ENCODE measurements at places on chromosomes 1 and 21.

DNA sequence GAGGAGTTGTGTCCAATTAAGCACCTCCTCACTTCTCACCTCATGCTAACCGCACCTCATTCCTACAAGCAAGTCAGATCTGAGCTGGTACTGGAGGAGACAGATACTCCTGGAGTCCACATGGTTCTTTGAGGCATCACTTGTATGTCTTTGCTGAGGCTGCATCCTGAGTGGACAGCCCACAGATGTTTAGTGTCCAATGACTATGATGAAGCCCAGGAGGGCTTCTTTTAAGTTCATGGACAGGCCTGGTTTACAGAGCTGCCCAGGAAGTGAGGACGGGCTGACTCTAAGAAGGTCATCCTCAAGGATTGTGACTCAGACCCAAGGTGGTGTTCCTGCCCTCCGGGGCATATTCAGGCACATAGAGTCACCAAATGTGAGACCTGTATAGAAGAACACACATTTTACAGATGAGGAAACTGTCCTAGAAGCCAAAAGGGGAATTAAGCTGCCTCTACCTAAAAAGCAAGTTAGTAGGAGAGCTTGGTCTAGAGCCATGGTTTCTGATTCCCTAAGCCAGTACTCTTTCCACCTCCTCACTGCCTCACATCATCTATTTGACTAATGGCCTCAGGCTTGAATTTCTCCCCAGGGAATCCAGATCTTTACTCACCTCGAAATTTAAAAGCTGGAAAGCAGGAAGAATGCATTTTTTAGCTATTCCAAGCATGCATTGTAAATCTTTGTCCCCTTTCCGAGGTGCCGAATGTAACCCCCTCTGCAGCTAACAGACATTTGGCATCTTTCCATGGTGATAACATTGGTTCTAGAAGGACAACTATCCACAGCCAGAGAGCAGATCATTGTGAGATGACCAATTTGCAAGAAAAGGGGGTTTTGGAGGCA, 228.1 kb downstream of the OMA1 start:
- peaks cover 2% of the 10 kb centered on the region for H3K27me3 ChIP-seq
- H3K4me1 ChIP-seq: peaks cover 8% of the 10 kb centered on the region
- peaks cover 3% of the 10 kb centered on the region for H3K36me3 ChIP-seq
- peak overlapping the region; percentile 64 for H3K27ac ChIP-seq
- no peak overlapping the region for H3K4me3 ChIP-seq

GRCh38 chr1:179016706-179017382, 8.8 kb upstream of the FAM20B start:
- H3K36me3 ChIP-seq: no peaks in the 10 kb centered on the region
- H3K27me3 ChIP-seq: peaks cover 23% of the 10 kb centered on the region
- H3K27ac ChIP-seq: no peak overlapping the region
- no peak overlapping the region for H3K4me3 ChIP-seq

- peaks cover 55% of the 10 kb centered on the region for H3K4me1 ChIP-seq
- H3K4me3 ChIP-seq: peak overlapping the region; percentile 94
- H3K36me3 ChIP-seq: peaks cover 57% of the 10 kb centered on the region
- peaks cover 4% of the 10 kb centered on the region for H3K27me3 ChIP-seq
- DNase-seq: no peak
These were observed 1.2 kb downstream of the GAS5 start for GRCh38 chr1:173866413-173867115.

- no peak for DNase-seq
- H3K36me3 ChIP-seq: peaks cover 48% of the 10 kb centered on the region
- H3K4me3 ChIP-seq: peak overlapping the region; percentile 97
- no peak overlapping the region for H3K27ac ChIP-seq
- peaks cover 46% of the 10 kb centered on the region for H3K4me1 ChIP-seq
These were observed 1.7 kb upstream of the CCNL2 start for GRCh38 chr1:1400576-1401456.

- peaks cover 27% of the 10 kb centered on the region for H3K36me3 ChIP-seq
- H3K27ac ChIP-seq: no peak overlapping the region
- peaks cover 18% of the 10 kb centered on the region for H3K27me3 ChIP-seq
- no peak for DNase-seq
- peaks cover 33% of the 10 kb centered on the region for H3K4me1 ChIP-seq
- H3K4me3 ChIP-seq: no peak overlapping the region
These were observed 5.2 kb downstream of the BCAR3 start for GRCh38 chr1:93676427-93676826.

GRCh38 chr1:5722635-5723164, 269.5 kb downstream of the NPHP4 start:
- H3K4me1 ChIP-seq: peaks cover 24% of the 10 kb centered on the region
- no peaks in the 10 kb centered on the region for H3K36me3 ChIP-seq
- DNase-seq: no peak
- no peak overlapping the region for H3K27ac ChIP-seq
- H3K27me3 ChIP-seq: peaks cover 6% of the 10 kb centered on the region

DNA sequence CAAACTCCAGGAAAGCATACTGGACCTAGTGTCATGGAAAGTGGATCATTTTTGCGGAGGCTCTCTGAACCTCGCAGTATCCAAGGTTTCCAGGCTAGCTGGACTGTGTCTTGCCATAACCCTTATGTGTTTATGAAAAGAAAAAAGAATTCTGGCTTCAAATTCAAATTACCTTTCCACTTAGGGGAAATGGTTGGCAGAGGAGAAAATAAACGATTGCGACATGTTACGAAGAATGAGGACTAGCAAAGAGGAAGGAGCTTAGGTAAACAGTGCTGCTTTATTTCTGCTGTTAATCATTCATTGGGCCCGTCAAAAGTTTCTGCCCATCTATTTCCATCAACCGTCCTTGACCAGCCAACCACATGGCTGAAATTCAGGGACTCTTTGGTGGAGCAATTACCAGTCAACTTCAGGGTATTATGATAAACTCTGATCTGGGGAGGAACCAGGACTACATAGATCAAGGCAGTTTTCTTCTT, at the start of gene C4BPA:
Gene C4BPA, plus strand, starts transcription at position 342 of the 482 bp plus-strand sequence. CDS start 8,793 bp downstream, outside the sequence.
- H3K4me3 ChIP-seq: no peak within 1 kb of the TSS
- H3K27me3 ChIP-seq: peaks cover 11% of the 10 kb centered on the region
- H3K36me3 ChIP-seq: no peaks in the 10 kb centered on the region
- H3K4me1 ChIP-seq: peaks cover 10% of the 10 kb centered on the region

GRCh38 chr1:172671591-172671990, 12.7 kb downstream of the FASLG start:
- no peak overlapping the region for H3K4me3 ChIP-seq
- no peak overlapping the region for H3K27ac ChIP-seq
- peaks cover 18% of the 10 kb centered on the region for H3K4me1 ChIP-seq

GRCh38 chr1:115797486-115797885, 29.0 kb upstream of the CASQ2 start:
- no peak overlapping the region for H3K4me3 ChIP-seq
- H3K27ac ChIP-seq: no peak overlapping the region
- no peak for DNase-seq

GRCh38 chr1:60697204-60697994, 385.0 kb upstream of the NFIA start:
- H3K36me3 ChIP-seq: no peaks in the 10 kb centered on the region
- H3K27ac ChIP-seq: no peak overlapping the region
- no peaks in the 10 kb centered on the region for H3K4me1 ChIP-seq
- no peaks in the 10 kb centered on the region for H3K27me3 ChIP-seq

- no peaks in the 10 kb centered on the region for H3K36me3 ChIP-seq
- H3K4me1 ChIP-seq: peaks cover 38% of the 10 kb centered on the region
- no peaks in the 10 kb centered on the region for H3K27me3 ChIP-seq
- H3K4me3 ChIP-seq: no peak overlapping the region
- DNase-seq: no peak
These were observed 19.1 kb downstream of the RCSD1 start for GRCh38 chr1:167648978-167649744.

GRCh38 chr1:80363689-80364475, 1357.4 kb upstream of the ADGRL4 start:
- DNase-seq: no peak
- H3K4me1 ChIP-seq: no peaks in the 10 kb centered on the region
- no peaks in the 10 kb centered on the region for H3K27me3 ChIP-seq
- no peak overlapping the region for H3K27ac ChIP-seq

DNA sequence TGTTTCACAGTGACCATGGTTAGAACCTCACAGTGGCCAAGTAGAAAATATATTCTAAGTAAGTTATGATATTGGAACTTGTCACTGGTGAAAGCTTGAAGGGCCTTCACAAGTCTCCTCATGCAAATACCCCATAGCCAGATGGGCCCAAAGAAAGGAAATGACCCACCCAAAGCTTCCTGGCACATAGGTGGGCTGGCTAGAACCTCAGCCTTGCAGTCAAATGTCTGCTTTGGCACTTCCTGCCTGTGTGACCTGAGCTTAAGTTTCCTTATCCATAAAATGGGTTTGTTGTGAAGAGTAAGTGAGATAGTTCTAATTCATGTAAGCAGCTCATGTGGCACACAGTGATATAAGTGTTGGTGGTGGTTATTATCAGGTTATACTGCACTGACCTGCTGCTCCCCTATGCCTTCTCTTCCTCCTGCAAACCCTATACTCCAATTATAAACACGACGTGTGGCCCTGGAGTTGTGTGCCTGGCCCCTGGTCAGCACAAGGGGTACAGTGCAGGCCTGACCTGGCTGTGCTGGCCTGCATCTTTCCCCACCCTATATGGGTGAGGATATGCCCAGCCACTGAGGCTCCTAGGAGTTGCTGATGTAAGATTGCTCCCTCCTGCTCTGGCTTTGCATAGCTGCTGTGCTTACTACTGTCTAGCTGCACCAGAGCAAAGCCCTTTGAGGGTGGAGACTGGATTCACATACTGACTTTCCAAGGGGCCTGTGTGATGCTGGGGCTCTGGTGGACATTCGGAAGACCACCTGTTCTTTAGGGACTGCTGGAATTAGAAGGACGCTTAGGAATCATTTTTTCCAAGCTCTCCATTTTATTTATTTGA, 4.7 kb upstream of the SLFNL1 start:
- no peak for DNase-seq
- no peak overlapping the region for H3K4me3 ChIP-seq
- H3K27ac ChIP-seq: peak overlapping the region; percentile 39
- peaks cover 27% of the 10 kb centered on the region for H3K4me1 ChIP-seq

DNA sequence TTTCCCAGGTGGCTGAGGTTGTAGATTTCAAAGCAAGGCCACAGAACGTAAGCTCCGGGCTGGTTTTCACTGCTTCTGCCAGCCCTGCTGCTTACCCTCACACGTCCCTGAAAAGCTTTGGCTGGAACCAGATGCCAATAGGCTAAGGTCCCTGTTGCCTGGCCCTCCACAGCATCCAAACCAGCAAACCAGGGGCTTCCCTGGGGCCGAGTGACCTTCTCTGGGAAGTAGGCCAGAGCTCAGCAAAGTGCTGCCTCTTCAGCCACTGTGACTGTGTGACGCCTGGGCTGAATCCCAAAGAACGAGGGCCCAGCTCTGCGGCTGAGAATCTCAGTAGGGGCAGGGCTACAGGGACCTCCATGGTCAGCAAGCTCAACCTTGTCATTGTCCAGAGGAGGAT, 28.9 kb upstream of the RBM15 start:
- H3K36me3 ChIP-seq: no peaks in the 10 kb centered on the region
- H3K27ac ChIP-seq: no peak overlapping the region
- DNase-seq: no peak
- H3K27me3 ChIP-seq: peaks cover 38% of the 10 kb centered on the region
- peaks cover 37% of the 10 kb centered on the region for H3K4me1 ChIP-seq

GRCh38 chr1:48688102-48688760, 88.5 kb downstream of the BEND5 start:
- H3K27me3 ChIP-seq: peaks cover 17% of the 10 kb centered on the region
- H3K4me3 ChIP-seq: no peak overlapping the region

DNA sequence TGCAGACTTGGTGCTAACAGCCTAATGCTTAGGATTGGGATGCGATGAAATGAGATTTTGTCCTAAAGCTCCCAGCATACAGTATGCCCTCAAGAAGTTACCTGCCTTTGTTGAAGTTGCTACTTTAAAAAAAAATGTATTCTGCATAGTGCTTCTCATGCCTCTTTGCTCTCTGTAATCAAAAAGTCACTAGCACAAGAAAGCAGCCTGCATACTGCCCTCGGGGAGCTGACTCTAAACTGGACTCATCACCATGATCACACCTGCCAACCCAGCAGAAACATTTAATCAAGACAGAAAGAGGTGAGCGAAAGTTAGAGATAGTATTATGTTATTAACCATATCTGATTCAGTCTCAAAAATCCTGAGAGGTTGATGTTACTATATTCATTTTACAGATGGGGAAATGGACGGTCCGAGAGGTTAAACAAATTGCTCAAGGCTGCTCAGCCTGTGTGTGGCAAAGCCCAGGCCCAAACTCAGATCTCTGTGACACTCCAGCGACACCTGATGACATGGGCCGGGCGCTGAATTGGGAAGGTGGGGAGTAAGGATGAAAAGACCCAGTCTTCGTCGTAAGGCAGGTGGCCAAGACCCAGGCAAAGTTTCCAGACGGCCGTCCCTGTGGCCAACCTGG, 1.1 kb downstream of the BATF3 start:
- no peak overlapping the region for H3K27ac ChIP-seq
- H3K4me1 ChIP-seq: peaks cover 29% of the 10 kb centered on the region
- no peaks in the 10 kb centered on the region for H3K36me3 ChIP-seq

- H3K36me3 ChIP-seq: peaks cover 20% of the 10 kb centered on the region
- H3K4me1 ChIP-seq: peaks cover 32% of the 10 kb centered on the region
- peaks cover 3% of the 10 kb centered on the region for H3K27me3 ChIP-seq
- no peak for DNase-seq
- H3K27ac ChIP-seq: peak overlapping the region; percentile 66
- peak overlapping the region; percentile 18 for H3K4me3 ChIP-seq
These were observed 326.4 kb downstream of the TGFB2 start for GRCh38 chr1:218671573-218671972.

DNA sequence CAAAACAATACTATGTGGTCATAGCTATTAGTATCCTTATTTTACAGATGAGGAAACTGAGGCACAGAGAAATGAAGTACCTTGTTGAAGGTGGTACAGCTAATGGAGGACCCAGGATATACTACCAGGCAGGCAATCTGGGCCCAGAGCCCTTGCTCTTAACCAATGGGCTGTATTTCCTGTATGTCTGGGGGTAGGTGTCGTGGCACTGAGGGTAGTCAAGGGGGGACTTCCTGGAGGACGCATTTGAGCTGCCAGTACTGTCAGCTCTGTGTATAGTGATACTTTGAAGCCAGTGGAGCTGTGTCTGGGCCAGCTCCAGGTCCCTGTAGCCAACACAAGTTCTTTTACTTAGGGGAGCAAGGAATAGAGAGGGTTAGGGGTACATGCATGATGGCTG, 34.9 kb downstream of the FAM151A start:
- no peak overlapping the region for H3K4me3 ChIP-seq
- H3K4me1 ChIP-seq: peaks cover 41% of the 10 kb centered on the region
- peak overlapping the region; percentile 63 for H3K27ac ChIP-seq
- DNase-seq: no peak
- no peaks in the 10 kb centered on the region for H3K36me3 ChIP-seq

DNA sequence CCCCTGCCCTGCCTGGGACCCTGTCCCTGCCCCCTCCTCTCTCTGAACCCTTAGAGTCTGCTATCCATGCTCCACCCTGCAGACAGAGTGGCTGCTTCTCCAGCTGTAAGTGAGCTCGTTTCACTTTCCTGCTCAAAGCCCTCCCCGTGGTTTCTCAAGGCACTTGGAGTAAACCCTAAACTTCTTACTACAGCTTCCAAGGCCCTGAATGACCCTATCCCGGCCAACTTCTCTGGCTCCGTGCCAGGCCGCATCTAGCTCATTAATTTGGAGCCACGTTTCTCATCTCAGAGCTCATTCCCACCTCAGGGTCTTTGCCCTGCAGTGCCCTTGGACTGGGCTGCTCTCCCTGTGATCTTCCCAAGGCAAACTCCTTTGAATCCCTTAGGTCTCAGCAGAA, 235.1 kb upstream of the RUNX1 start:
- no peaks in the 10 kb centered on the region for H3K36me3 ChIP-seq
- peaks cover 4% of the 10 kb centered on the region for H3K27me3 ChIP-seq
- no peak for DNase-seq

GRCh38 chr1:193019442-193020026, 39.6 kb downstream of the UCHL5 start:
- H3K27ac ChIP-seq: no peak overlapping the region
- DNase-seq: no peak
- H3K27me3 ChIP-seq: no peaks in the 10 kb centered on the region
- no peak overlapping the region for H3K4me3 ChIP-seq
- H3K36me3 ChIP-seq: peaks cover 5% of the 10 kb centered on the region

- peaks cover 7% of the 10 kb centered on the region for H3K27me3 ChIP-seq
- DNase-seq: peak; percentile 97
- H3K4me1 ChIP-seq: peaks cover 14% of the 10 kb centered on the region
- peaks cover 13% of the 10 kb centered on the region for H3K36me3 ChIP-seq
These were observed at the start of gene DNAJC28 for GRCh38 chr21:33491373-33492102. Gene DNAJC28, minus strand, starts transcription at chr21:33491716. Its CDS starts 2,323 bp downstream, at chr21:33489393.

Data from nephron progenitor cell (in vitro differentiated cells).